ENCODE measurements at places on chromosomes 6 and 20.

DNA sequence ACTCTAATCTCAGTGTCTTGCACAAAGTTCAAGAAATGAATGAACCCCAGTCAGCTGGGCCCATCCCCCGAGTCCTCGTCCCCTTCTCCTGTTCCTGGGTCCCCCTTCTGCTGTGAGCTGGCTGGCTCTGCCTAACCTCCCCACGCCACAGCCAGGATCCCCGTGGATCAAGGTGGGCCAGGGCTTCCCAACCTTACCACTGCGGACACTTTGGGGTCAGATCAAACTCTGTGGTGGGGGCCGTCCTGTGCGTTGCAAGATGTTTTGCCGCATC, 116.2 kb downstream of the SULF2 start:
- DNase-seq: no peak

DNA sequence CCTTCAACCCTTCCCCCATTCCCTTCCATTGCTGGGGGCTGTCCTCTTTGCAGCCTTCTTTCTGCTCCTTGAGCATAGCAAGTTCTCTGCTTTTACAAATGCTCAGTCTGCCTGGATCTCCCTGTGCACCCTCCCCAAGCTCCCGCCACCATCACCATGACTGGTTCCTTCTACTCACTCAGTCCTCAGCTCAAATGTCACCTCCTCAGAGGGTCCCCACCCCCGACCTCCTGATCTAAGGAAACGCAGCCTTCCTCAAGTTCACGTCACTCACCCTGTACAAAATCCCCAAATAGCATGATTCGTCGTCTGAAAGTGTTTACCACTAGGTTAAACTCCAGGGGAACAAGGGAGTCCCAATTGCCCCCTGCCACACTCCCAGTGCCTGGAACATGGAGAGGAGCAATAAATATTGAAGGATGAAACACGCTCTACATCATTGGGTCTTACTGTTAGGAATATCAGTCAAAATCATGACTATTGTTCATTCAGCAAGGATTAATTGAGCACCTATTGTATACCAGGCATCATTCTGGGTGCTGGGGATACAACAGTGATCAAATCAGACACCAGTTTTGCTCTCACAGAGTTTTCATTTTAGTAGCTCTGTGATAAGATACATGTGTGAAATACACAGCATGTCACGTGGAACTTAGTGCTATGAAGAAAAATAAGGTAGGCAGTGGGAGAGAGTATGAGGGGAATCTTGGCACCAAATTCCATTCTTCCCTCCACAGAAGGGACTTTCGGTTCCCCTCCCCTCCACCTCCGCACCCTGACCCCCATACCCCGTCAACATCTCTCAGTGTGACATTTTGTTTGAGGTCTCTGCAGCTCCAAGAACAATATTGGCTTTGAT, 15.6 kb downstream of the TP53RK start:
- no peak for DNase-seq

DNA sequence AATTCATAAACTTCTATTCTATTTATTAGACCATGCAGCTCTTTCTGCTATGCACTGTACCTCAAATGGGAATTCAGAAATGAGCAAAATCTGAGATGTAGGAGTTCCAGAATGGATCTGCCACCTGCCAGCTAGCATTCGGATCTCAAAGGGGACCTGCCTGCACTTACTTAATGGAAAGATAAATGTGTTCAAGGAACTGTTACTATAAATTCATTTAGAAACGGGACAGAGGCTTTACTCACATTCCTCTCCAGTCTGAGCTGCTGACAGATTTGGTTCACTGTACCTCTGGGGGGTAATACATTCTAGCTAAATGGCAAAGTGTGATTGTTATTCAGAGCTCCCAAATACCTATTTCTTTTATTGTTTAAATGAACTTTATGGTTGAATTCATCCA, 384.1 kb downstream of the GRIK2 start:
- no peak for DNase-seq

DNA sequence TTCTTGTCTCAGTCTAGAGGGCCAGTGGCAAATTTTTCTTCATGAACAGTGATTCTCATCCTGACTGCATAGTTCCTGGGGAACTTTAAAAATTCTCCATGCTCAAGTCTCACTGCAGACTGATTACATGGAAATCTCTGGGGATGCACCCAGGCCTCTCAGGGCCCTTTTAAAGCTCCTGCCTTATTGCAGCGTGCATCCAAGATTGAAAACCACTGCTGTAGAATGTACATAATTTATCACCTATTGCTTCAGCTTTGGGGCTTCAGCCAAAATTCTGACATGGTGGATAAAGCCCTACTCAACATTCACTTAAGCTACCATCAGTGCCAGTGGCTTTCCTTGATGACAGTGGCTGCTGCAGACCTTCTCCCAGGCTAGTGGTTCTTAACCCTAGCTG, 143.8 kb downstream of the BTBD3 start:
- DNase-seq: no peak

- DNase-seq: no peak
Measured at GRCh38 chr6:157107915-157108651, 215.2 kb downstream of the TMEM242 start.

GRCh38 chr6:36116066-36116864, 14.0 kb upstream of the MAPK13 start:
- no peak for DNase-seq

DNA sequence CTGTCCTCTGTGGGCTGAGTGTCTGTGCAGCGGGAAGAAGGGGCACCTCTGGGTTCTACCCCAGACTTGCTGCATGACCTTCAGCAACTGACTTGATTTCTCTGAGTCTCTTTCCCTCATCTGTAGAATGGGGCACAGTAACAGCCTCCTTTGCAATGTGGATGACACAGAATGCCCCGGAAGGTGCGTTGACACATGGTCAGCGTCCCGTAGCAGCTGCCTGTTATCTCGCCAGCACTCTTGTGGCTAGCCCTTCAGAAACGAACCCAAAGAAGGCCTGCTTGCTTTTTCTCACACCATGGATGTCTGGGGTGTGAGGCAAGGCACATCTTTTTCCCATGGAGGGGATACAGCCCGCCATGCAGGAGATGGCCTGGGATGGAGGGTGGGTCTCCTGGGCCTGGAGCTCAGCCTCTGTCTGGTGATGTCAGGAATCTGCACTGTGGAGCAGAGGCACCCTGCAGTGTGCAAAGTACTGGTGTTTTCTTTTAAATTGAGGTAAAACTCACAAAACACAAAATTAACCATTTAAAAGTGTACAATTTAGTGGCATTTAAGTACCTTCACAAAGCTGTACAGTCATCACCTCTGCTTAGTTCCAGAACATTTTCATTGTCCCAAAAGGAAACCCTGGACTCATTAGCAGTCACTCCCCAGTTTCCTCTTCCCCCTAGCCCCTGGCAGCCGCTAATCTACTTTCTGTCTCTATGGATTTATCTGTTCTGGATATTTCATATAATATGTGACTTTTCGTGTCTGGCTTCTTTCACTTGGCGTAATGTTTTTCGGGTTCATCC, 59.8 kb upstream of the FAM83D start:
- DNase-seq: no peak

- DNase-seq: no peak
Measured at GRCh38 chr20:59015812-59016711, 3.2 kb upstream of the TUBB1 start.

DNA sequence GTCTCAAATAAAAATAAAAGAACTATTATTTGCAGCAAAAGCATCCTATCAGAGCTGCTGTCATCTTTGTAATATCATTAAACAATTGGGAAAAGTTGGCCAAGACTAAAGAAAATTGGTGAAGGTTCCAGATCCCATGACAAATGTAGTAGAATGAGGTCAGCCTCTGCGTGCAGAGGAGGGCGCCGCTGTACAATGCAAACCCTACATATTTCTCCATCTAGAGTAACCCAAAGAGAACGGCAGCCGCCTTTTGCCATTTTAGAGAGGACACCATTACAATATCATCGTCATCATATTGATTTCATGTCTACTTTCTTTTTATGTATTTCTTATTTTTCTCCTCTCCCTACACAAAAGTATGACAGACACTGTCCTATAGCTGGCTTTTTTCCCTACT, 59.5 kb downstream of the ZMYND8 start:
- DNase-seq: no peak

- no peak for DNase-seq
Measured at GRCh38 chr6:41702089-41702745, 33.2 kb downstream of the TFEB start.

DNA sequence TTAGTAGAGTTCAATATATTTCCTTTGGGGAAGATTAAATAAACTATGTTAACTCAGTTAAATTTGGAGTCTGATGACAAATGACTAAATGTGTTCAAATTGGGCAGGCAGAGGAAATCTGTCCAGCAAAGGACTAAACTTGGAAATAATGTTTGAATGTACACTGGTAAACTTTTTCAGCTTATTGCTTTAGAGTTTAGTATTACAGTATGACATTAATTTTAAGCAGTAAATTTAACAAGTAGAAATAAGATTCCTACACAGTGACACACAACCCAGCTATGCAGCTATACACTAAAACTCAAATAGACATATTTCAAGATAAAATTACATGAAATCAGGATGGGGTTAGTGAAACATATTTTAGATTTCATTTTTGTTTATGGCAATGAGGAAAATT, 42.6 kb upstream of the HDGFL1 start:
- no peak for DNase-seq

DNA sequence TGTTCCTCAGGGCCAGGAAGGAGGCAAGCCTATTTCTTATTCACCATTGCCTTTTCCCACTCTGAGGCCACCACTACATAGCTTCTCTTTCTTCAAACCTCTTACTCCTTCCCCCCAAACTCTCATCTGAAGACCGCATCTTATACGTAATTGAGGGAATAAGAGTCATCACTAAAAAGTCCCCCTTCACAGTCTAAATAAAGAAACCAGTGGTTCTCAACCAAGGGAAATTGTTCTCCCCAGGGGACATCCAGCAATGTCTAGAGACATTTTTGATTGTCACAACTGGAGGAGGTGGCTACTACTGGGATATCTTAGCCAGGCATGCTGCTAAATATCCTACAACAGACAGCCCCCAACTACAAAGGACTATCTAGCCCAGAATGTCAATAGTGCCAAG, 327.6 kb upstream of the CNR1 start:
- DNase-seq: no peak

DNA sequence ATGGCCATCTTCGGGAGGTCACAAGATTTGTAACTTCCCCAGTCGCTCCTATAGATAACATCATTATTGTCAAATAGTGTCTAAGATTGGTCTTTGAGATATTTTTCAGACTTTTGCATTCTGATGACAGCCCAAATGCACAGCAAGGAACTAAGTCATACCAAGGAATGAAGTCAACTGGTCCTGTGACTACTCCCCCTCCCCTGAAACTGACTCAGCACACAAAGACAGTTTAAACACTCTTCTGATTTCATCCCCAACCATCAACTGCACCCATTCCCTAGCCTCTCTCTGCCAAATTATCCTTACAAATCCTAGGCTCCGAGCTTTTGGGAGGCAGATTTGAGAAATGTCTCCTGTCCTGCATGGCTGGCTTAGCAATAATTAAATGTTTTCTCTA, 139.4 kb downstream of the HS3ST5 start:
- no peak for DNase-seq

- DNase-seq: no peak
Measured at GRCh38 chr20:63518351-63518861, 2.2 kb upstream of the PPDPF start.

GRCh38 chr6:52335576-52335975, 26.4 kb upstream of the PAQR8 start:
- DNase-seq: no peak

DNA sequence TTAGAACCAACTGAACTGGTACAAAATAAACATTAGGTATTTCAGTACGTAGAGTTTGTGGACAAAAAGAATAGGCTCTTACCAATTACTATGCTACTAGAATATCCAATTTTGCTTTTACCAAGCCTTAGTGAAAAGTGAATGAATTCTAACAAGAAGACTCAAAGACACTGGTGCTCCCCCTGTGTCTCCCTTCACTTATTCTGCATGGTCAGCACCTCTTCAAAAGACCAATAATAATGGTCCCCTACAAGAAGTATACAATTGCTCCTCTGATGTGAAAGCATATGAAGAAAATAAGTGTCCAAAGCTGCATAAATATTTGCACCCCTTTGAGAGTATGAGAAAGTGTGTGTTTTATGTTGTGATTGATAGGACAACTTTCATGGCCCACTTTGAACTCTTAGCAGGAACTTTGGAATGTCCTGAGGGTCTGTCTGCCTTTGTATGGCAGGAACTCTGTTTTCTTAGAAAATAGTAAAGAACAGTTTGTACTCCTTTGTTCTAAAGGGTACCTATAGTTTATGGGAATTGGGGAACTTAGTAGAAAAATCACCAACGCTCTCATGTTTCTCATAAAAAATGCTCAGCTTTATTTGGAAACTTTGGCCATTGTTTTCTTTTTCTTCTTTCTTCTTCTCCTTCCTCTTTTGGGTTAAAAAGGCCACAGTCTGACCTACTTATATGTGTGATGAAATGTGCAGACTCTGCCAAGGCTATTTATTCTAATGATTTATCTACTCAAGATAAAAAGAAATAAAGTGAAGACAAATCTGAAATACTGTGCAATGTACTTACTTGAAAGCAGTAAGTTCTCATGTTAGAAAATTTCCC, 352.4 kb downstream of the LAMA2 start:
- no peak for DNase-seq

- DNase-seq: no peak
Measured at GRCh38 chr6:110485491-110485890, 9.1 kb upstream of the SLC22A16 start.

DNA sequence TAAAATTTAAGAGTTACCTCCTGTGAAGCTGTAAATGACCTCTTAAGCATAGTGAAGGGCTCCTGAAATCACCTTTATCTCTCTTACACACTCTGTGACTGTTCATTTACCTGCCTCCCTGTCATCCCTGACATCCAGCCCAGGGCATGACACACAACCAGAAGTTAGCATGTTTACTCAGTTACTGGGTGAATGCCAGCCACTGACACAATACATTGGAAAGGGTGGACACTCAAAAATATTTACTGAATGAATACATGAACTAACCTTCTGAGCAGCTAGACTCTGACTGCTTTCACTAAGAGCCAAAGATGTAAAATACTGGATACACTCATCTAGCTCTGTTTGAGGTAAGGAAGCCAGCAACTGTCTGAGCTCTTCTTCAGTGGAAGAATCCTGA, 25.3 kb downstream of the SERAC1 start:
- DNase-seq: no peak

DNA sequence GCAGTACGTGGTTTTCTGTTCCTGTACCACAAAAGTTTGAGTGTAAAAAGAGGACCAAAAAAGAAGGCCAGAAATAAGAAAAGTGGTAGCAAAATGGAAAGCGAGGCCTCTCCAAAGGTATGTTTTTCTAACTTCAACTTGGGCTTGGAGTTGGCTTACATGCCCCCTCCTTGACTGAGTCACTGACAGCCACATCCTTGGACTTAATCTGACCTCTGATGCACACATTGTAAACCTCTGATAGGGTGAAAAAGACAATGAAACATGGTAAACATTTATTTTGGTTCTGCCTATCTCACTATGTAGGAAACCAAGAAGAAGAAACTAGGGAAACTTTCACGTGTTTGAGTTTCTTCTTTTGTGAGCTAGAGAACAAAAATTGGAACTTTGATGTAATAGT, 503.2 kb upstream of the ID4 start:
- no peak for DNase-seq

- DNase-seq: no peak
Measured at GRCh38 chr6:41642960-41643898, 5.0 kb downstream of the MDFI start.

Data from SHP77 (cell line).